ENCODE measurements at places on chromosomes 7 and 10.
A peak's percentile ranks its signal among the peaks of the same experiment; 100 is the strongest.

- no peak for DNase-seq
Observed at GRCh38 chr10:96560966-96561887, 25.6 kb downstream of the TM9SF3 start.

DNA sequence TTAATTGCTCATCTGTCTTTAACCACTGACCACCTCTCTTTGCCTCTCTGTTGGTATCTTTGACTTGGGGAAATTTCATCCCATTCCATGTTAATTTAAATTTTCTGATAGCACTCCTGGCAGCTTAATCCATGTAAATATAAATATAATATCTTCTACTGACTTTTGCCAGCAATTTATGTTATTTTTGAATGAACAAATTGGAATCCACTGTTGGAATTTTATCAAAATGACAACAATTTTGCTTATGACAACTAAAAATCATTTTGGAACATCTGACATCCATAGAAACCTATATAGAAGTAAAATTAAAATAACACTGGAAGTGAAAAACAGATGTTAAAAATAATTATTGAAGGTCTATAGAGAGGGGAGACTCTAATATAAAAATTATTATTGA is 176.5 kb upstream of the AKR1E2 start:
- DNase-seq: no peak

GRCh38 chr10:24341371-24341770 is 132.4 kb downstream of the KIAA1217 start:
- no peak for DNase-seq

DNA sequence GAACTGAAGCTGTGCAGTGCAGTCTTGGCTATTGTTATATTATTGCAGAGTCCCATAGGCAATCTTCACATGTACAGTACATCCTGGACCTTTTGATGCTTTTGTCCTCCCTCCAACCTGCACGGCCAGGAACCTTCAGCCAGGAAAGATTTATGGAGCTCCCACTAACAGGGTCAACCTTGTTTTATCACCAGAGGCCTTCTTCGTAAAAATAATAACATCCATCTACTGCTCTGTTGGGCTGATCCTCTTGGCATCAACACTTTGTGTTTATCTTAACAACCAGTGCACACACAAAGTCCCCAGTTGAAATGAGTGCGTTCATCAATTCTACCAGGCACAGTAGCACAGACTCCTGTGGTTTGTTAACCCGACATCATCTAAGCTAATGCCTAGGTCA is 72.4 kb downstream of the AGMO start:
- DNase-seq: no peak

GRCh38 chr10:6050801-6051445 is 11.2 kb downstream of the IL2RA start:
- DNase-seq: no peak

GRCh38 chr10:515674-516073 is 173.8 kb downstream of the DIP2C start:
- no peak for DNase-seq

DNA sequence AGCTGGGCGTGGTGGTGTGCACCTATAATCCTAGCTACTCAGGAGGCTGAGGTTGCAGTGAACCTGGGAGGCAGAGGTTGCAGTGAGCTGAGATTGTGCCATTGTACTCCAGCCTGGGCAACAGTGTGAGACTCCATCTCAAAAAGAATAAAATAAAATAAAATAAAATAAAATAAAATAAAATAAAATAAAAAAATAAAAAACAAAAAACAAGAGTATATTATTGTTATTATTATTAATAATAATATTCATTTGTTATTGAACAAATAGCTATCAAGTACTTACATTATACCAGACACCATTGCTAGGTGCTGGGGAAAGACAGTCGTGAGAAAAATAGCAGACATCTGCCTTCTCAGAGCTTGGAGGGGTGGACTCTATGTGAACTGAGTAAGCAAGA is 24.1 kb downstream of the PAX2 start:
- DNase-seq: no peak

- DNase-seq: no peak
Observed at GRCh38 chr10:71835671-71836595, 15.1 kb downstream of the PSAP start.

GRCh38 chr10:116694243-116694926 is 48.0 kb downstream of the HSPA12A start:
- no peak for DNase-seq

DNA sequence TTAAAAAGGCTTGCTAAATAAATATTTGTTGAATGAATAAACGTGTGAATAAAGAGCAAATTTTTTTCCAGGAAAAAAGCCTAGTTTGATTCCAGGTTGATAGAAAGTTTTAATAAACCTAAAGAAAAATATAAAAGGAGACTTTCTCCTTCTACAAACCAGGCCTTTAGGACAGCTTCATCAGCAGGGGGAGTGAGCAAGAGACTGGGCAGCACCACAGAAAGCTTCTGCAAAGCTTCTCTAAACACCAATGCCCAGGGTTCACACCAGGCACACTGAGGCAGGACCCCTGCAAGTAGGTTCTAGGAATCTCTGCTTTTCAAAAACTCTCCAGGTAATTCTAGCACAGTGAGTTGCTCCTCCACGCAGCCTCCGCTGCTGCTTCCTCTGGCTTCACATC is 66.4 kb upstream of the SEC61G start:
- DNase-seq: no peak

GRCh38 chr10:132434405-132435005 is 37.5 kb downstream of the PWWP2B start:
- DNase-seq: no peak

DNA sequence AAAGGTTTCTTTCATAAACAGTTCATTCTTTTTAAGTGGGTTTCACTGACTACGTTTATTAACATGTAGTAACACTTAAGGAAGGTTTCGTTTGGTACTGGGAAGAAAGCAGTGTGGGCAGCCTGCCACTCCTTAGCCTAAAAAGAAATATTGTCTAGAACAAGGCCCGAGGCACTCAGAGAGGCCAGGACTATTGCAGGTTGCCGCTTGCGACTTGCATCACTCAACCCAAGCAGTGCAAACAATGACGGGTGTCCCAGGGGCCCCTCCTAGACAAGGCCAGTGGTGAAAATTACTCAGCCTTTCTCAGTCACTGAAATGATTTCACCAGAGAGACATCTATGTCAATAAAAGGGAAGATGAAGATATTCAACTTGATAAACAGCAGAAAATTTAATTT is 243.9 kb downstream of the SNX13 start:
- DNase-seq: peak; percentile 15

DNA sequence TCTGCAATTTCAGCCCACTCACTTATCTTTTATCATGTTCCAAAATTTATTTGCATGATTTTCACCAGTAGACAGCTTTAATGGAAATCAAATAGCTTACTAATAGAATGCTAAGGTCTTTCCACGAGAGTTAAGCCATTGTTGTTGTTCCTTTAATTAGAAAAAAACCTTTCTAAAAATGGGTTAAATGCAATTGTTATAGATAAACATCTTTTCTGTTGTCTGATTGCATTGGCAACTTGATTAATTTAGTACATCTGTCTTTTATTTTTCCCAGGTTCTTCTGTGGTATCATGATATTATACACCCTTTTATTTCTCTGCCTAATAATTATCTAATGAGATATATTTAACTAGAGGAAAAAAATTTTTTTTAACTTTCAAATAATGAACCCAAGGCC is 487.6 kb upstream of the MBL2 start:
- no peak for DNase-seq

DNA sequence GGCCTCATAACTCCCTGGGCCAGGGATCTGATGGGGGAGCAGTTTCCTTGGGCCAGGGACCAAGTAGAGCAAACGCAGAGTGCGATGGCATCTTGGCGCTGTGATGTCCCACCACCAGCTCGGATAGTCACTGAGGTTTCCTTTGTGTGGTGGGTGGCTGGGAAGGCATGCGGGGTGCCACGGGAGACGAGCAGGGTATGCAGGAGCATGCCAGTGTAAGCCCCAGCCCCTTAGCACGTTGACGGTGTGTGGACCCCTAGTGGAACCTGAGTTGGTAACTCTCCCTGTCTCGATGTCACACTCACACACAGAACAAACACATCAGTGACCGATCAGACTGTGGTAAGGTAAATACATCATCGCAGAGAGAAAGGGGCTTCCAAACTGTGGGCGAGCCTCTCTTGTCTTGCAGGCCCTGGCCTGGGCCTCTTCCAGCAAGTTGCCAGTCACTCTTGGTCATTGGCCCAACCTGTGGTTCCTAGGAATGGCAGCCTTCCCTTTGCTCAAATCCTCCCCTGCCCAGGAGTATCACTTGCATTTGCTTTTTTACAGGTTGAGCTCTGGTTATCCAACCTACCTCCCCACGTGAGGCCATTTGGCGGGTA is 231.6 kb upstream of the GPR26 start:
- DNase-seq: no peak

DNA sequence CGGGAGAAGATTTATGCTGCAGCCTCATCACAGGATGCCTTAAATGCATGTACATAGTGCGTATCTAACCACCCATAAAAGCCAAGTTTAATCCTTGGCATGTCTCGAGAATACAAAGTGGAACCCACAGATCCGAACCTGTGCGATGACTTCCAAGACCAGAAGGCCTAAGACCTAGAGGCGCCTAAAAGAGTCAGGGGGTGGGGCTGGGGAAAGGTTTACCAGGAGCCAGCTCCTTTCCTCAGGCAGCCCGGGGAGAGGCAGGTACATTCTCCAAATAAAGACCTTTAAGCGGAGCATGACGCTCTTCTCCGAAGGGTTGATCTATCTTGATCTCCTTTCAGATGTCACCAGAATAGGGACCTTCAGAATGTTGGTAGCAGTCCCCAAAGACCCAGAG is 9.7 kb downstream of the SP8 start:
- DNase-seq: no peak

GRCh38 chr7:28615091-28615490 is 202.8 kb downstream of the CREB5 start:
- DNase-seq: no peak

DNA sequence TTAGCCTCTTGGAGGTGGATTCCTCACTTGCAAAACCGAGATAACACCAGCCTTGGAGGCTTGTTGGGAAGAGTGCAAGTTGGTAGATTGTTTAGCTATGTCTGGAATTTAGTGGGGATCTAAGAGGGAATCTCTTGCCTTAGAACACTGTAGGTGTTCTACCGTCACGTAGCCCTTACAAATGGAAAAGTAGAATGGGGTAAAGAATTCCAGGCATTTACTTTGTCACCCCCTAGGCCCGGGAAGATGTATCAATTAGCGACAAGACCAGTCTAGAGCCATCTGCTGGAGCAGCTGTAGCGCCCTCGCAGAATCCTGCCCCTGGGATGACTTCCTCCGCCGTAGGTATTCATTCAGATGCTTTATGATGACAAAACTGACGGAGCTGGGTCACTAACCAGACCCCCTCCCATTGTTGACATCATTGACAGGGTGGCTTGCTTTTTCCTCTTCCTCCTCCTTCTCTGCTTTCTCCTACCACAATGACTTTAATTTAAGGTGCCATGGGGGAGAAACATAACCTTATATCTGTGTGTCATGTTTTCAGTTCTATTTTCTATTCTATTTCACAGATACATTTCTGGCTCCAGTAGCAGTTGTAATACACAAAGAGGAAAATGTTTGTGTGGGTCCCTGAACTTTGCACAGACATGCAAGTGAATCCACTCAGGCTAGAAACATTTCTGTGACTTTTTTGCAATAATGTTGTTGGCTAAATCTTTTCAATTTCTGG is 262.6 kb upstream of the LYZL1 start:
- no peak for DNase-seq
